ENCODE measurements at places on chromosomes 12 and 14.

- peak; percentile 7 for DNase-seq
These were observed 5.1 kb upstream of the NUMB start for GRCh38 chr14:73463411-73463810.

DNA sequence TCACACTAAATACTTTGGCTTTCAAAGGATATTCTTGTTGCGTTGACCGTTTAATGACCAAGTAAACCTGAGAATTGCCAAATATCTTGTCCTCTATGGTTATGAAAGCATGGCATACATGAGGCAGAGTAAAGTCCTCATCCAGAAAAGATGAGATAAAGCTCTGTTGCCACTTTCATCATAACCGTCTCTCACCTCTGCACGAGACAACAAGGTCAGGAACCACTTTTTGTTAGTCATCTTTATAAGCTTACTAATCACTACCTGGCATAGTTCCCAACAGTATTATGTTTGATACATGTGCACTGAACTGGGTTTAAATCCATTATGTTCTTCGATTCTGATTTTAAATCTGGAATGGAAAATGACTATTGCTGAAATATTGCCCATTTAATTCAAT lies 31.3 kb downstream of the PTPRB start:
- DNase-seq, result no peak

DNA sequence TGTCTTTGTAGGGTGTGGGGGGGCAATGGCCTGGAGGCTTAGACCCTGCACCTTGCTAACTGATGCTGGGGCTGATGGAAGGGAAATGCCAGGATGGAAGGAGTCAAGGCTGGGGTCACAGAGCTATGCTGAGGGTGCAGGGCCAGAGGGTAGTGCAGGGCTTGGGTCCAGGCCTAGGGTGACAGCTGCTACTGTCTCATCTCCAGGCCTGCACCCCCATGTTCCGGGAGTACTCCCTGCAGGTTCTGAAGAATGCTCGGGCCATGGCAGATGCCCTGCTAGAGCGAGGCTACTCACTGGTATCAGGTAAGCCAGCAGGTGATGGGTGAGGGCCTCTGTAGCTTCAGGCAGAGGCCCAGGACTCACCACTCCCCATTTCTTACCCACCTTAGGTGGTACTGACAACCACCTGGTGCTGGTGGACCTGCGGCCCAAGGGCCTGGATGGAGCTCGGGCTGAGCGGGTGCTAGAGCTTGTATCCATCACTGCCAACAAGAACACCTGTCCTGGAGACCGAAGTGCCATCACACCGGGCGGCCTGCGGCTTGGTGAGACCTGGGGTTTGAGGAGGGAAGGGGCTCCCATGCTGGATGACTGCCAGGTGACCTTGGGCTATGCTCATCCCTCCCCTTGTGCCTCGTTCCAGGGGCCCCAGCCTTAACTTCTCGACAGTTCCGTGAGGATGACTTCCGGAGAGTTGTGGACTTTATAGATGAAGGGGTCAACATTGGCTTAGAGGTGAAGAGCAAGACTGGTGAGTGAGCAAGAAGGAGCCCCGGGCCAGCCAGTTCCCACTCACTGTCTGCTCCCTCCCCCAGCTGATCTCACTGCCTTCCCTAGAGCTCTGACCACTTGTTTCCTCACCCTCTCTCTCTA lies 4.1 kb downstream of the SHMT2 start:
- no peak for DNase-seq

DNA sequence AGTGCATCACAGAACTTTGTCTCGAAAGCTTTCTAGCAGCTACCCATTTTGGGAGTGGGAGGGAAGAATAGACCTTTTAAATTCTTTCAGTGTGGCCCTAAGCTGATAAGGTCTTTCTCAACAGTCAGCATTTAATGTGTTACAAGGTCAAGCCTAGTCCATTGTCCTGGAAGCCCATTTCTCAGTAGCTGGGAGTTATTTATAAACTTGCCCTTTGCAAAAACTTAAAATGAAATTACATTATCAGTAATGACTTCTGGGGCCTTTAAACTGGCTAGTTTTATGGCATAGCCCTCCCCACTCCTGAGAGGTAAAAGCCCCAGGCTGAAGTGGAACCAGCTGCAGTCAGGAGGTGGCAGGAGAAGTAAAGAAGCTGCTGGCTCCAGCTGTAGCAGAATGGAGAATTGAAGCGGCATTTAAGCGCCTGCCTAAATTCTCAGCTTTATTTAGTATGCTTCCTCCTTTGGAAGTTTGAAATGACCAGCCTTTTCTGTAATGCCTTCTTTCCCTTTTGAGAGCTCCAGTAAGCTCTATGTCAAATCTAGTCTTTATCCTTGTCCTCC lies 12.4 kb downstream of the COPZ1 start:
- DNase-seq, result no peak

DNA sequence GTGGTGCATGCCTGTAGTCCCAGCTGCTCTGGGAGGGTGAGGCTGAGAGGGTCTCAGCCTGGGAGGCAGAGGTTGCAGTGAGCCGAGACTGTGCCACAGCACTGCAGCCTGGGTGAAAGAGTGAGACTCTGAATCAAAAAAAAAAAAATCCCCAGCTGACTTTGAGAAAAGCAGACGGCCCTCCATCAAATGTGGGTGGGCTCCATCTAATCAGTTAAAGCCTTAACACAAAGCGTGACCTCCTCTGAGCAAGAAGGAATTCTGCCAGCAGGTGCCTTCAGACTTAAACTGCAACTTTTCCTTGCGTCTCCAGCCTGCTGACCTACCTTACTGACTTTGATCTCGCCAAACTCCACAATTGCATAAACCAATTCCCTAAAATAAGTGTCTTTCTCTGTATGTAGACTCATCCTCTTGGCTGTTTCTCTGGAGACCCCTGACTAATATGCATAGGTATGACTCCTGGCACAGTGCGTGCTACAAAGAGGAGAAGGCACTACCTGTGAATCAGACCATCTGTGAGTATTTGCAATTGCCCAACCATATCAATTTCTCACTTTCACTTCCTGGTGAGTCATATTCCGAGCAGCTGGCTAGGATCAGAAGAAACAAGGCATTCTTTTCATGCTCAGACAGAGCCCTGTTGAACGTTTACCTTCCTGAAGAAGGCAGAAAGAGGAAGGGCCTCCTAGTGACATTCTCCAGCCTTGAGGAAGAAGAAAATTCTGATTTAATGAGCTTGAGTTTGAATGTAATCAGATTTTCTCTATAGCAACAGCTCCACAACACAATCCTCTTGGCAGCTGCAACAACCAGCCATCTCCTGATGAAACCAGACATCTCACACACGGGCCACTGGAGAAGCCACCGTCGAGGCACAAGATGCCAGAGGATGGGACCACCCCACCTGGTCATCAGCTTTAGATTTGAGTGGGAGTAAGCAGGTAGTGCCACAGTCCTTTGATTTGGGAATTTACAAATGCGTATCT lies 54.3 kb downstream of the CLMN start:
- DNase-seq, result no peak

DNA sequence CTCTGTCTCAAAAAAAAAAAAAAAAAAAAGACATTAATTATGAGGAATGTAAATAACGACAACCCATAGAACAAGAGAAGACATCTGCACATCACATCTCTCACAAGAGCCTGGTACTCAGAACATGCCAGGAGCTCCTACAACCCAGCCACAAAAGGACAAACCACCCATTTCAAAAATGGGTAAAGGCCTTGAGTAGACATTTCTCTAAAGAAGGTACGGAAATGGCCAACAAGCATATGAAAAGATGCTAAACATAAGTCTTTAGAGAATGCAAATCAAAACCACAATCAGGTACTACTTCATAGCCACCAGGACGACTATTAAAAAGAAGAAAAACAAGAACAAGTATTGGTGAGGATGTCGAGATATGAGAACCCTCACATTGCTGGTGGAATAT lies 13.3 kb downstream of the AMN start:
- no peak for DNase-seq

- DNase-seq, result no peak
These were observed 359.8 kb downstream of the PCNX1 start for GRCh38 chr14:71267007-71267513.

- no peak for DNase-seq
These were observed 994.7 kb downstream of the VRK1 start for GRCh38 chr14:97791906-97792305.

- DNase-seq, result peak; percentile 44
These were observed 12.4 kb upstream of the SMUG1 start for GRCh38 chr12:54201001-54201794.

DNA sequence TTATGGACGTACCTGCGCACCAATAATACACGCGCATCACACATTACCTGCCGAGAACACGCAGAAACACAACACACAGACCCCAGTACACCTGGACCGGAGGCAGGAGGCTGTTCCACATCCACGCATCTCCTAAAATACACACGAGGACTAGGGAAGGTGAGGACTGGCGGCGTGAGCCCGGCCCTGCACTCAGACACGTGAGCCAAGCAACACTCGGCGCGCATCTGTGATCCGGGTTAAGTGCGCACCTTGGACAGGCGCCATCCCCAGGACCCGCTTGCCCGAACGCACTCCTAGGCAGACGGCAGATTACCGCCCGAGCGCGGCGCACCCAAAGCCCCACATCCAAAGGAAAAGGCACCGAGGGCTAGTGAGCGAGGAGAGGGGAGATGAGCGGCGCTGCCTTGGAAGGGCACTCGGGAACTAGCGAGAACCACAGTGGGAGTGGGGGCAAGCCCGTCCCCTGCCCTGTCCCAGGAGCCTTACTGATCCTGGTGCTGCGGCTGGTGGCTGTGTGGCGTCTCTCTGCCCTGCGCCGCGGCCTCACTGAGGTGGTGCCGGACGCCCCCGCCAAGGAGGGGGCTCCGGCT lies 417 bp downstream of the GLS2 start:
- DNase-seq, result no peak

GRCh38 chr12:69042970-69043369 lies 110.0 kb upstream of the CPM start:
- no peak for DNase-seq

DNA sequence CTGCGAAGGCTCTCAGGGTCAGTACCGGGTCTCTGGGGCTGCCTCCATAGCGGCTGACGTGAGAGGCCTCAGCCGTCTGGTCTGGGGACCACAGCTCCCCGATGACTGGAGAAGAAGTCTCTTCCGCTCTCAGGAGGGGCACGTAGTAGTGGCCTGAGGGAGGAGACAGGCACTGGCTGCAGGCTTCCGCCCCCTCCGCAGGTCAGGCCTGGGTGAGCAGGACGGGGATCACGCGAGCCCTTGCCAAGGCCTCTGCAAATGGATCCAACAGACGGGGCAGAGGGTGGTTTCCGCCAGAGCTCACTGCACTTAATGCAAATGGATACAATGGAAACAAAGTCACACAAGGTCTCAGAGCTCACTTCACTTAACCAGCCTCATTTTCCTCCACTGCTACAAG lies 24.7 kb downstream of the ANKLE2 start:
- no peak for DNase-seq

GRCh38 chr12:68611094-68611805 lies 551 bp downstream of the RAP1B start:
- peak; percentile 30 for DNase-seq

- DNase-seq, result no peak
These were observed 58.6 kb downstream of the TSPAN9 start for GRCh38 chr12:3135522-3136461.

DNA sequence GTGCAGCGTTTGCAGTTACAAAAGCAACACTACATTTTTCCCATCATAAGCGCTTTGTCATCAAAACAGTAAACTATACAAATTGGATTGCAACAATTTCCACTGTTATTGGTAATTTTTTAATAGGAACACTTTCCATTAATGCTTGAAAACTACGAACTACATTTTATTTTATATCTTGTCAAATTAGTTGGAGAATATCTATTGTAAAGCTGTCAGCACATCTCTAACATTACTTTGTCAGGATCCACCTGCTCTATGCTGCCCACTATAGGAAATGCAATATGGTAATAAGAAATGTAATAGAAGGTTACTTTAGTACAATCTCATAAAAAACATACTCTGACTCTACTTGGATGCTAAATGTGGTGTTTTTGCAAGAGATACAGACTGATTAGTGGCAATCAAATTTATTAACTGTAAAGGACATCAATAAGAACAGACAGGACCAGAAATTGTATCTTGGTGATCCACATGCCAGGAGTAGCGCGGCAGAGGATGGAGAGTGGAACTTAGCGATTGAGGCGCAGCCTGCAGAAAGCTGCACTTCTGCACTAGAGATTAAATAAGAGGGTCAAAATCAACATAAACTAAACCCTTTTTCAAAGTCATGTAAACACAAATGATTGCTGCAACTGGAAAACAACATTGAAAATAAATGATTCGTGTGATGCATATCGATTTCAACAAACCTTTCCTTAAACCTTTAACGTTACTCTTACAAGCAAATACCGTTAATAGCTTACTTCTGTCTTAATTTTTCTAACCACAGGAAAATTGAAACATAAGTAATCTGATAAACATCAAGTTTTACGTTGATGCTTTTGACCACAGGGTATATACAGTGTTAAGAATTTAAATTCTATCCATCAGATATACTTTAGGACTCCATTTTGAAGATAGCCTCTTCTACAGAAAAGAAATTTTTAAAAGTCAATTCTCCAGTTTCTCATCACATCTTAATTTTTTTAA lies 3.6 kb upstream of the ARID2 start:
- DNase-seq, result no peak

- no peak for DNase-seq
These were observed 49.5 kb downstream of the PRMT8 start for GRCh38 chr12:3540387-3540990.

DNA sequence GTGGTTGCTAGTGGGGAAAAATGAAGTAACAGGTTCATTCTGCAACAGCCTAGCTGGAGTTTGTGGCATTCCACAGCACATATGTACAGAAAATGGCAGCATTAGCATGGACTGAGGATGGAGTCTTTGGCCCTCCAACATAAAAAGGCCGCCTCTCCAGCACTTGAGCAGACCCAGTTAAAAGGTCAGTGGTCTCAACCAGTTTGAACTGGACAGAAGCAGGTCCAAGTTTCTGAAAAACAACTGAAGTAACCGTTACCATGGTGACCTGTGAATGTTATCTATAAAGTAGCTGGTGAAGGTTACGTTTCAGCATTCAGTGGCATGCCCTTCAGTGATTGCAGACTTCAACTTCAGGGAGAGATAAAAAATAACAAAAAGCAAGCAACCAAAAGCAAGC lies 34.1 kb upstream of the OR10AD1 start:
- no peak for DNase-seq

- no peak for DNase-seq
These were observed 13.1 kb downstream of the DYNC1H1 start for GRCh38 chr14:101977311-101978071.

DNA sequence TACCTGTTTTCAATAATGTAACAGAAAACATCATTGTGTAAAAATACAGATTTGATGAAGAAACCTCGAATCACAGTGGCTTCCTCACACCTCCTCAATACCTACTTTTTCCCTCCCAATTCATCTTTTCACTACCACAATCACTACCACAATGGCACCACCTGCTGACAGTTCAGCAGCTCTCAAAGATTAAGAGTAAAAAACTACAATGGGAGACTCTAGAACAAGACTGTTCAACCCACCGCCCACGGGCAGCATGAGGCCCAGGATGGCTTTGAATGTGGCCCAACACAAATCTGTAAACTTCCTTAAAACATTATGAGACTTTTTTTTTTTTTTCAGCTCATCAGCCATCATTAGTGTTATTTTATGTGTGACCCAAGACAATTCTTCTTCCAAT lies 15.2 kb downstream of the MED6 start:
- DNase-seq, result no peak

- DNase-seq, result no peak
These were observed 604 bp upstream of the ARHGEF25 start for GRCh38 chr12:57610554-57611107.
